AG04449 (cell line): ENCODE measurements at places on chromosomes 3 and 15.

GRCh38 chr3:126858401-126858800, 124.5 kb upstream of the PLXNA1 start:
- no peak for DNase-seq

GRCh38 chr3:183327343-183327742, 74.3 kb downstream of the B3GNT5 start:
- DNase-seq, result no peak

DNA sequence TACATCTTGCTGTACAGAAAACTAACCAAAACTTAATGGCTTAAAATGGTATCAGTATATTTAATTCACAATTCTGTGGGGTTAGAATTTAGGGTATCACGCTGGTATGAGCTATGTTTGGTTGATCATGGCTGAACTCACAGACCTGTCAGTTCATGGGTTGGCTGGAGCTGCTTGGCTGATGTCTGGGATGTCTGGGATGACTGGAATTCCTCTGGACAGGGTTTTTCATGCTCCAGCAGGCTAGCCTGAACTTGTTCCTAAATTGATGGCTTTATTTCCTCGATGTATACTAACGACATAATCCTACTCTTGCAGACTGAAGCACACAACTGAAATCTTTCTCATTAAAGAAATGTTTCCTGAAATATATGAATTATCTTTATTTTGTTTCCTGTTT, 338.9 kb upstream of the GBE1 start:
- no peak for DNase-seq

GRCh38 chr3:117567382-117567781, 857.8 kb downstream of the TUSC7 start:
- no peak for DNase-seq

DNA sequence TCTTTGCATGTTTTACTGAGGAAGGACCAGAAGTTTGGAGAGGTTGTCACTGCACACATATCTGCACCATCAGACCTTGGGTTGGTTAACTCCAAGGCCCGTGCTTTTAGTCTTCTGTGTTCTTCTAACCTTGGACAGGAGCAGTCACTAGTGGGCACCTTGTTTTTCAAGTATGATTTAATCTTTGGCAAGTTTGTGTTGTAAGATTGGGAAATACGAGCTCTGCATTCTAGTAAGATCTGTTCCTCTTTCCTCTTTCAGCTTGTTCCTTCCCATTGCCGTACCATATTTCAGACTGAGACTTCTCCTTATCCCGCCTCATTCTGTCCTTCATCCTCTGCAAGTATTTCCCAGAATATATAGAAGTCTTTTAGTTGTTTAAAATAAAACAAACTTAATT, 5.1 kb downstream of the TMOD2 start:
- no peak for DNase-seq

- DNase-seq, result no peak
Measured at GRCh38 chr3:186001842-186002241, 64.0 kb upstream of the TRA2B start.

DNA sequence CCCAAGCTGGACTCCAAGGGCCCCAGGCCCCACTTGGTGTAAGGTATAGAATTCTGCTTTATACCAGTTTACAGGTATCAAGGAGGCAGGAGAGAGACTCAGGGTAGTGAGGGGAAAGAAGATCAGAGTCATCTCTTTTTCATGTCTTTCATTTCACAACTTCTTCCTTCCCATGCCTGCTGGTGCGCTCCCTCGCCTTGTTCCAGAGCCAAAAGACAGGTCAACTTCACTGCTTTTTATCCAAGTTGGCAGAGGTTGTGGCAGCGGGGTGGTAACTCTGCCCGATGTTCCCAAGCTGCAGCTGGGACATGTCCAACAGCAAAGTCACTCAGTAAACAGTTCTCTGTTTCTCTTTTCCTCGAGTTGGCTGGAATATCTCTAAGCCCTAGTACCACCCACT, 86.3 kb upstream of the TCF12 start:
- no peak for DNase-seq

DNA sequence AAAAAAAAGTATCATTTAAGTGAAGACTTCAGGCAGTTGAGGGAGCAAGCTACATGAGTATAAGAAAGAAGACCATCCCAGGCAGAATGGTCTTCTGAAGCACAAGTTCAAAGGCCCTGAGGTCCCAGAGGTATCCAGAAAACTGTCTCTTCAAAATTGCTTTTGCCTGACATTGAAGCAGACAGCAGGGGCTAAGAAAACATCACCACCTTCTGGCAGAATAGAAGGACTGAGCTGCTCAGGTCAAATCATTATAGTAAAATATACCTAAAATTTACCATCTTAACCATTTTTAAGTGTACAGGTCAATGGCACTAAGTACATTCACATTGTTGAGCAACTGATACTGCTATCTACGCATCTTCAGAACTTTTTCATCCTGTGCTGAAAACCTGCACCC, 16.4 kb downstream of the GPR160 start:
- DNase-seq, result no peak

- no peak for DNase-seq
Measured at GRCh38 chr3:73491287-73491662, 133.5 kb downstream of the PDZRN3 start.

DNA sequence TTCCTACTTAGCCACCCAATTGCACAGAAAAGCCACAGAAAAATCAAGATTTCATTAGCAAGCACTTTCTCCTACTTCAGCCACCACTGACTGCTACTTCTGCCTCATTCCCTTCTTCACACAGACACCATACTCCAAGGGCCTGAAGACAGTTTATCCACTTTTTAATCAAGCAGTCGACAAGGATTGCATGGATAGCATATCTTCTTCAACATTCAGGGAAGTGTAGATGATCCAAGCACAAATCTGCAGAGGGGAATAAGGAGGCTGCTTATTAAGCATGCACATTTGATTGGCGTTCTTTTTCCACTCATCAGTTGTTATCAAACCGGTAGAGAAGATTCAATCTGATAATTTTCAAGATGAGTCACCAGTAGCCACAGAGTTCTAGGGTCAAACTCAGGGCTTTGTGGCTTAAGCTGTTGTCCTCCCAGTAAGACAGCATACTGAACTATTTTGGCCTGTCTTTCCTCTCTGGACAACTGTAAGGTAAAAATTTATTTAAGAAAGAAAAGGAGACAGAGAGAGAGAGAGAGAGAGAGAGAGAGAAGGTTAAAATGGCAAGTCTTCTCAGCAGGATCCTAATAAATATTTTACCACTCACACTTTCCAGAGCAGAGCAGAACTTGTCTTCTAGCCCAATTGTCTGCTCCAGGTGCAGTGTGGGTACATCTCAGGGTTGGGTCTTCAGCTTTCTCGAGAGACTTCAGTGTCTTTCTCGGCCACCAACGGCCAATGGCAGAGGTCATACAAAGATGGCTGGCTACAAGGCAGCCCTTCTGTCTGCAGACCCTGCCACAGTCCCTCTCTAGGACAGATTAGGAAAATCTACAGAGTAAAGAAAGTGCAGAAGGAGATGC, 80.6 kb upstream of the BHLHE40 start:
- no peak for DNase-seq

- DNase-seq, result no peak
Measured at GRCh38 chr15:29832709-29833108, 10.4 kb upstream of the TJP1 start.

GRCh38 chr3:61381745-61382392, 130.6 kb upstream of the FHIT start:
- DNase-seq, result no peak

DNA sequence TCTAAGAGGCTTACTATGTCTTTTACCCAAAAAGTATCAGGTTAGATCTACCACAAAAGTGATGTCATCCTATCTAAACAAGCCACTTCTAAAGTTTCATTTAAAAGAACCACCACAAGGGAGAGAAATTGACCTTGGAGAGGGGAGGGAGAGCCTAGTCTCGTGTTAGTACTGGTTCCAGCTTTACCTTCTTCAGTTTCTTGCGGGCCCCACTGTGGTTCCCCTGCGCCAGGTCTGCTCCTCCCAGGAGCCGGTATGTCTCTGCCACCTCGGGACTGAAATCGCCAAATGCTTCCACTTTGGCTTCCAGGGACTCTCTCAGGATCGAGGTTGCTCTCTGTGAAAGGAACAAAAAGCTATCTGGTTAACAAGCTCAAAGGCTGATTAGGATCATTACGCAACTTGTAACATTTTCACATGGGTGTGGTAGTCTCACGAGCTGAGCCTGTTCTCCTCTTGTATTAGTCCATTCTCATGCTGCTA, 51.1 kb downstream of the SYNM start:
- DNase-seq, result no peak

GRCh38 chr3:54519493-54519892, 397.1 kb downstream of the CACNA2D3 start:
- no peak for DNase-seq

DNA sequence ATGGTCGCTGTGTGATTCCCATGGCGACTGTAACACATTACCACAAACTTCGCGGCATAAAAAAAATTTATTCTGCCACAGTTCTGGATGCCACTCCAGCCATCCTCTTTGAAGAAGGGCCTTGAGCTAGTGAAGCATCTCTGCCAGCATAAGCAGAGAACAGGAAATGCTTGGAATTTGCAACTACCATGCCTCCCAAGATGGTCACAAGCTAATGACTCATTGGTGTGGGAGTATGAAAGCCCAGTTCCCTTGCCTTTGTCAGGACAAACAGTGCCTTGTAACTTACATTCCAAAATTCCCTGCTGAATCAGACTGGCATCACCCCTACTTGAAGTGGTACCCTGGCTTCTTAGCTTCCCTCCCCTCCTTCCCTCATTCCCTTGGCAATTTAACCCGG, 129.7 kb downstream of the PROS1 start:
- peak; percentile 50 for DNase-seq

- DNase-seq, result no peak
Measured at GRCh38 chr3:141660614-141660947, 77.5 kb upstream of the RNF7 start.

DNA sequence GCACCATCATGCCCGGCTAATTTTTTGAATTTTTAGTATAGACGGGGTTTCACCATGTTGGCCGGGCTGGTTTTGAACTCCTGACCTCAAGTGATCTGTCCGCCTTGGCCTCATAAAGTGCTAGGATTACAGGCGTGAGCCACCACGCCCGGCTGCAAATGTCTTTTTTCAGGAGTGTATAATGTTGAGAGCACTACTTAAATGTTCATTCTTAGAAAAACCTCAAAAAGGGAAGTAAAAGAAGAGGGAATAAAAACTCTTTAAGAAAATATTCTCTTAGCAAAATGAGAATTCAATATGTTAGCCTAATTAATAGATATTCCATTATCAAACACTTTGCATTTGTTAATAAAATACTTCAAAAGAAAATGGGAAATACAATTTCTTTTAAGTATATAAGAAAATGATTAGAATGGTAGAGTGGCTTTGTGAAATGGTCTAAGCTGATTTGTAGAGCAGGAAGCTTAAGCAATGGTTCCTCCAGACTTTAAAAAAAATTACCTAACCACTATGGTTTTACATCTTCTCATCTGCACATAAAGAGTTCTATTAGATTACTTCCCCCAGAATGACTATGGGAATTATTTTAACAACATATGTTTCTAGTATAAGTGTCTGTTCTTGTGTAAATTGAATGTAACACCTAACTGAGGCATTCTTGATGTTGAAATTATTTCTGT, 226.7 kb upstream of the ALCAM start:
- no peak for DNase-seq

- DNase-seq, result peak; percentile 36
Measured at GRCh38 chr15:67865331-67865730, 25.5 kb upstream of the RNU6-1 start.

GRCh38 chr15:84878504-84878903, 6.0 kb upstream of the SLC28A1 start:
- peak; percentile 10 for DNase-seq

- DNase-seq, result no peak
Measured at GRCh38 chr3:12932347-12932746, 91.0 kb upstream of the RPL32 start.

DNA sequence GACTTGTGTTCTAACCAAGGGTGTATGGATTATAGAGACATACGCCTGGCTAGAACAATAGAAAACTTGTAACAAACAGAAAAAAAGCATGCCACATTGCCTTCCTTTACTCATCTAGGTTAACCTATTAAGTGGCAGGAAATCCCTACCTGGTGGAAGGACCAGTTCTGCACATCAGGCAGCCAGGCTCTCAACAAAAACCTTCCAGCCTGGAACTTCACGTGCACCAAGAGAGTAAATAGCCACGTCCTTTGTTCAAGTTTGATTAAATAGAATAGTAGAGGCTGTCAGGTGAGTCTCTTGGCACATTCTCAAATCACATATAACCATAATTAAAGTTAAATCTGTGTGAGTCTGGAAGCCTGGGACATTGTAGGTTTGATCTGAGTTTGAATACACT, 85.0 kb upstream of the DPH6 start:
- no peak for DNase-seq

DNA sequence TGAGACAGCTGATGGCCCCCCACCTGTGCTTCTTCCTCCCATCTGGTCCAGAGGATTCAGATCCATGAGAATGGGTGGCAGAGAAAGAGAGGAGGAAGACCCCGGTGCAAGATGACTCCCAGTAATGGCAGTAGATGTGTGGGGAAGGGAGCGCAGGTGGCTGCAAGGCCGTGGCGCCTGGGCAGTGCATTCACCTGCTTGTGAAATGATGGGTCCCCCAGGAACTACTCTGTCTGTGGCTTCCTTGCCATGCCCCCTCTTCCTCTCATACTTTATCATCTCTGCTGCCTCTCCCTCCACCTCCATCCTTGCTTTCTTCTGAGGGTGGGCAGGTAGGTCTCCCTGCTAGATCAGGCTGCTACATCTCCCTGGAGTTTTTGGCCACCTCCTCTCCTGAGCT, 23.3 kb downstream of the ZNF710 start:
- DNase-seq, result no peak

GRCh38 chr15:74628199-74628598, 12.6 kb downstream of the CLK3 start:
- no peak for DNase-seq

DNA sequence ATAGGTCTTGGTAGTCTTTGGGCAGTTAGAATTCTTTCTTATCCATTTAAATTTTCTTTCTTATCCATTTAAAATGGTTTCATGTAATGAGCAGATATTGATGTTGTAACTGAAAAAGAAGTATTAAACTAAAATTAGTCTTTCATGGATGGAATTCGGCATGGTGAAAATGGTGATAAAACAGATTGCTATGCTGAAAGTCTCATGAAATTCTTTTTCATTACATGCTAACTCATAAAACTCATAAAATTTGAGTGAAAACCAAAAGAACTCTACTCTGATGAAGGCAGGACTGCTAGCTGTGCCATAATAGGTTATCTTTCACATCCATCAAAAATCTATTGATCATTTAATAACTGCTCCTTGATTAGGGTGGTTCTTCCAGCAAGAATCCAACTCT, 3.9 kb upstream of the CD96 start:
- no peak for DNase-seq

DNA sequence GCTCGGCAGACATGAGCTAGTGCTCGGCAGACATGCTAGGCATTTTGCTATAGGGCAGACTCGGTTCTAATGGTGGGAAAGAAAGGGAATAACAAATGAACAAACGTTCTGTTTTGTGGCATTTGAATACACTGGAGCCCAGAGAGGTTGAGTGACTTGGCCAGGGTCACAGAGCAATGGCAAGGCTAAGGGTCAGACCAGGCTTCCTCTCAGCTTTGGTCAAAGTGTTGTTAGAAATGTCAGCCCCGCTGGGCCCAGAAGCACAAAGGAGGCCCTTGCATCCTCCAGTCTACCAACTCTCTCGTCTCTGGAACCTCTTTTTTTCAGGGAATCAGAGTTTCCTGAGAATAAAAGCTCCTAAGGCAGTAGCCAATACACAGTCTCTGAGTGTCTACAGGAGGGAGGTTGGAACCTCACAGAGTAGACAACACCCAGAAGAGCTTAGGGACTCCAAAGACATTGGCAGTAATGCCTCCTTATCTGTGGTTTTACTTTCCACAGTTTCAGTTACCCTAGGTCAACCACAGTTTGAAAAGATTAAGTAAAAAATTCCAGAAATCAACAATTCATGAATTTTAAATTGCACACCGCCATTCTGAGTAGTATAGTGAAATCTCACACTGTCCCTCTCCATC, 47.3 kb downstream of the SSUH2 start:
- DNase-seq, result no peak
